Fibroblast of skin of abdomen (primary cell): ENCODE measurements at places on chromosomes 1 and 21.

- DNase-seq, result no peak
Measured at GRCh38 chr1:86960548-86960947, 46.1 kb downstream of the HS2ST1 start.

GRCh38 chr1:231613419-231614349 is 12.9 kb upstream of the DISC1 start:
- no peak for DNase-seq

GRCh38 chr21:25420831-25421230 is 186.4 kb downstream of the MRPL39 start:
- no peak for DNase-seq

DNA sequence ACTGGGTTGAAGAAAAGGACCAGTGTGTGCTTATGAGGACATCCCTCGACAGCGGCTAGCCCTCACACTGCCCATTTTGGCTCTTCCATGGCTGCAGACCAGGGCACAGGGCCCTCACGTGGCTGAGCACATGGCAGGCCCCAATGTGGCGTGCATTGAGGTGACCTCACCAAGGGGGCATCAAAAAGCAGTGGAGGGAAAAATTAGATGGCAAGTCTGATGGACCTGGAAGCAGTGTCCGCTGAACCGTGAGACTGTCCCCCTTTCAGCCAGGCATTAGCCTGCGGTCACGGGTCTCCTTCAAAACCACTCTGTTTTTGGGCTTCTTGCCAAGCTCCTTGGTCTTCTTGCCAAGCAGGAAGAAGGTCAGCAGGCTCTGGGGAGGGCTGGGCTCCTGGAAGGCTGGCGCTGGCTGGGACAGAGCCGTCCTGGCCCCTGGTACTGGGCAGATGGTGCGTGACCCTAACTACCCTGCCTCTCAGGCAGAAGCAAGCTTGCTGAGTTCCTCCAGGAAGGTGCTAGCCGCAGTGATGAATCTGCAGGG is 30.8 kb downstream of the TRIM67 start:
- no peak for DNase-seq

DNA sequence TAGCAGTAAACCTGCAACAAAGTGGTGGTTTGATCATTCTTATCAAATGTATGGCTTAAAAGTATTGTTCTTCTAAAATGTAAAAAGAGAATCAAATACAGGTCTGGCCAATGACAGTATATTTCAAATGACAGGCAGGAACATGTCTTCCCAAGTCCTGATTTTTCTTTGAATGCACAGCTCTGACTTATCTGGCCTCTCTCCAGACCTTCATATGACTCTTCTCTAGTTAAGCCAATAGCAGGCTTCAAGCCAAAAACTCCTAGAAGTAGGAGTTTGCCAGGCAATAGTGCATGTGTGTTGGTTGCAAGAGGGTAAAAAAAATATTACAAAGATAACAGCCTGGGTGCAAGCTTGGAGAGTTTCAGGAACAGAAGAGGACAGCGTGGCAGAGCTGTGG is 345.5 kb downstream of the SMYD3 start:
- peak; percentile 79 for DNase-seq

DNA sequence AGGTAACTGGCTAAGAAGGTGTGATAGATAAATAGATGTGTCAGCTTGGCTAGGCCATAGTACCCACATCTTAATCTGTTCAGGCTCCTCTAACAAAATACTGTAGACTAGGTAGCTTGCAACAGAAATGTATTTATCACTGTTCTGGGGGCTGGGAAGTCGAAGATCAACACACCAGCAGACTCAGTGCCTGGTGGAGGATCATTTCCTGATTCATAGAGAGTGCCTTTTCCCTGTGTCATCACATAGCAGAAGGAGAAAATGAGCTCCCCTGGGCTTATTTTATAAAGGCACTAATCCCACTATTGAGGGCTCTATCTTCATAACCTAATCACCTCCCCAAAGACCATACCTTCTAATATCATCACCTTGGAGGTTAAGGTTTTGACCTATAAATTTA is 532.7 kb upstream of the OLFM3 start:
- no peak for DNase-seq

- DNase-seq, result no peak
Measured at GRCh38 chr21:22046576-22046975, 1048.4 kb downstream of the NCAM2 start.

- DNase-seq, result no peak
Measured at GRCh38 chr1:66050123-66050522, 257.4 kb downstream of the PDE4B start.

DNA sequence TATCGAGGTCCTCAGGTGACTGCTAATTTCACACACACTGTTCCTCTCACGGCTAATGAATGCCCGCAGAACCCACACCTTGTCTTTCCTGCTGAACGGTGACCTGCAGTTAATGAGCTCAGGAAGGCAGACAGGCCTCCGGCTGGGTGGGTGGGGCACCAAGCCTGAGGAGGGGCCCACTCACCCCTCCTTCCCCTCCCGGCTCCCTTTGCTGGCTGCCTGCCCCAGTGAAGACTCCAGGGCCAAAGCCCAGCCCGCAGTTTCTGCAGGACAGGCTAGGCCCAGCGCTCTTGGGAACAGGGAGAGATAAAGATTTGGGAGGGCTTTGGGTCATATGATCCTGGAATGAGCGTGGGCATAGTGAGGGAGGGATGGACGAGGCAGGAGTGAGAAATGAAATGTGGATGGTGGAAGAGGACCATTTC is 26.4 kb downstream of the FOXO6 start:
- peak; percentile 49 for DNase-seq

DNA sequence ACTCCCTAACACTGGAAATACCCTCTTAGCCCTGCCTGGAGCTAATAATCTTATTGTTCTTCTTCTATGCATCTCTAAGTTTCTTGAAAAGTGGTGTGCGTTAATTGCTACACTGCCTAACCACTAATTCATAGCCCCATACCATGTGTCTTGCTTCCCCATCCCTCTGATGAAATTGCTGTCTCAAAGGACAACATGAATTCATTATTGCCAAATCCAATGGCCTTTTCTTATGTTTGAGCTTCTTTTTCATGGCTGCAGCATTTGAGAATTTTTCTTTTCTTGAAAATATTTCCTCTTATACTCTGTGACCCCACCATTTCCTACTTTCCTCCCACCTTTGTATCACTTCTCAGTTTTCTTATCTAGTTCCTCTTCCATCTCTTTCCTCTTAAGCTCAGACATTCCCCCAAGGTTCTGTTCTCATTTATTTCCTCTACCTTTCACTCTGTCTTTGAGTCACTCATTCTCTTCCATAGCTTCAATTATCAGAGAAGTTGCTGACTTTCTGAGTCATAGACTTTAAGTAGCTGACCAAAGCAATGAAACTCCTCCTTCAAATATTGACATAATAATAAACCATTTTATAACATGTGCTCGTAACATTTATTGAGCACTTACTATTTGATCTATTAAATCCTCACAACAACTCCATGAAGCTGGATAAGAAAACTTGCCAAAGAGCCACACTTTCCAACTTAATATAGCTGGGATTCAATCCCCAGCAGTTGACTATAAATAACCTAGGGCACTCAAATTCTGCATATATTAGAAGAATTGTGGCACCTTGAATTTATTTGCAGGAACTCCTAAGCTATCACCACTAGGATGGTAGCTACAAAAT is 35.5 kb upstream of the ATP6V1G3 start:
- DNase-seq, result no peak

- DNase-seq, result peak; percentile 99
Measured at GRCh38 chr21:45228171-45228641, 59.5 kb downstream of the POFUT2 start.

DNA sequence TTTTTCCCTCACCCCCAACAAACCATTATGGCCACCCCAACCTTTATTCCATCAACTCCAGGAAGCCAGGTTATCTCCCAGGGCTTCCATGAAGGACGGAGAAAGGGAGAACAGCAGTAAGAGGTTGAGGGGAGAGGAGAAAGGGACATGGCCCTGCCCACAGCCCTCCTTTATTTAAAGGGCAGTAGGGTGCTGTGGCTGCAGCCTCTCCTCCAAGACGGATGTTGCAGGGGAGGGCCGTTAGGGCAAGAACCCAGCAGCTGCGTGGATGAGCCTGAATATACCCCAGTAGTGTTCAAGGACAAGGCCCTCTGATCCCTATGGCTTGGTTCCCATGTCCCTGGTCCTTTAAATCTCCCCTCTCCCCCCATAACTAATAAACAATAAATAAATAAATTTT is 5.9 kb downstream of the RXFP4 start:
- DNase-seq, result no peak

DNA sequence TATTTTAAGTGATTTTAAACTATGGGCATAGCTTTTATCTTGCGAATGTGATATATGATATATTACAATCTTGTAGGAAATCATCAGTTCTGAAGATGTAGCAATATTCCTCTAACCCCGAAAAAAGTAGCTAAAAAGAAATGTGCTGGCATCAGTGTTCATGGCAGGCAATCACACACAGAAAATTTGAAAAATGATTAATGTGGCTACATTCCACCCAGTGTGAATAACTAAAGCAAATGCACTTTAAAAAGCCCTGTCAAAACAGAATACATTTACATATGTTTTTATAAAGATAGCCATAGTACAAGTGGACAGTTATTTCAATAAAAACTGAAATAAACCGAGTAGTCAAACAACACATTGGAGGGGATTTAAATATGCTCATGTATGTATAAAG is 260.2 kb downstream of the HHAT start:
- peak; percentile 48 for DNase-seq

- DNase-seq, result no peak
Measured at GRCh38 chr21:42279888-42280287, 35.3 kb downstream of the TFF3 start.

GRCh38 chr1:9420835-9421532 is 118.3 kb upstream of the SLC25A33 start:
- DNase-seq, result no peak

- peak; percentile 49 for DNase-seq
Measured at GRCh38 chr1:209266590-209267205, 316.8 kb upstream of the CAMK1G start.

GRCh38 chr1:119331915-119332314 is 36.7 kb upstream of the HAO2 start:
- no peak for DNase-seq

GRCh38 chr1:155002464-155003226 is at the start of gene ZBTB7B:
Gene ZBTB7B (plus strand): TSS chr1:155002802. CDS start chr1:155014661, 11,859 bp downstream.
- DNase-seq, result no peak

GRCh38 chr21:15743593-15743992 is 13.8 kb downstream of the USP25 start:
- DNase-seq, result no peak

DNA sequence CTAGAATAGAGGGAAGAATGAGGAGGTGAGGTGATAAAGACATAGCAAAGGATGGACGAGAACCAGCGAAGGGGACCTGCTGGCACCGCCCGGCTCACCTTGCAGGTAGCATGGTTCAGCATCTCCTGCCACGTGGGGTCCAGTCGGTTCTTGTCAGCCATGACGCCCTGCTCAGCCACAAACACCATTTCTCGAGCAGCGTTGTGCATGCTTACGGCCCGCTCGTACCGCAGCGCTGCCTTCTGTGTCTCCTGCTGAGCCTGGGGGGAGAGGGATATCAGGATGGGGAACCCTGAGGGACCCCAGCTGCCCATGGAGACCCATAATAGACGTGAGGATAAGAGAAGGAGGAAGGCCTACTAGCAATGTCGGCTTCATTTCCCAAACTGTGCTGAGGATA is 11.4 kb downstream of the SH3BP5L start:
- DNase-seq, result no peak

DNA sequence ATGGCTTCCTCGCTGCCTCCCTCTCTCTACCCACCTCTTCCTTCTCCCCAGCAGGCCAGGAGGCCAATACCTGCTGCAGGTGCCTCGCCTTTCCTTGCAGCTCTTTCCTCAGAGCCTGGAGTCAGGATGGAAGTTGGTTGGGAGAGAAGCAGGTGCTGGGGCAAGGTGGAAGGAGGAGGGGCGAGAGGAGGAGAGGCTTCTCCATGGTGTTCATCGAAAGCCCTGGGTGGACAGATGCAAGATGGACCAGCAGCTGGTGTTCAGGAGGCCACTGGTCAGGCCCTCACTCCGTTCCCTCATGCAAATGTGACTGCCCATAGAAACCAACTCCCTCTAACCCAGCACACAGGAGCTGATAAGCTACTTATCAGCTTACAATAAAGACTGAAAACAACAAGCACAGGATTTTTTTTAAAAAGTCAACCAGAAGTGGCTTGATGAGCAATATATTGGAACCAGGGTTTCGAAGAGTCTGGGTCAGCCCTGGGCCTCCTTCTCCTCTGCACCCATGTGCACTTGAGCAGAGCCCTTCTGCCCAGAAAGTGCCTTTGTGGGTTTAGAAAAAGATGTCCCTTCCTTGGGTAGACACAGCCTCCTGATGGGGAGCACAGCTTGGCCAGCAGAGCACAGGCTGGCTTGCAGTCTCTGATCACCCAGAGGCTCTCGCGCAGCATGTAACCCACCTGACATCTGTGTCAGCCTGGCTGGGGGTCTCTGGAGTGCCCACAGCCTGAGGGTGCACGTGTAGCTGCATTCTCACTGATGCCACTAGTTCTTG is 16.6 kb upstream of the GSTM4 start:
- no peak for DNase-seq

GRCh38 chr1:223721658-223722607 is 9.6 kb downstream of the CAPN2 start:
- DNase-seq, result no peak

DNA sequence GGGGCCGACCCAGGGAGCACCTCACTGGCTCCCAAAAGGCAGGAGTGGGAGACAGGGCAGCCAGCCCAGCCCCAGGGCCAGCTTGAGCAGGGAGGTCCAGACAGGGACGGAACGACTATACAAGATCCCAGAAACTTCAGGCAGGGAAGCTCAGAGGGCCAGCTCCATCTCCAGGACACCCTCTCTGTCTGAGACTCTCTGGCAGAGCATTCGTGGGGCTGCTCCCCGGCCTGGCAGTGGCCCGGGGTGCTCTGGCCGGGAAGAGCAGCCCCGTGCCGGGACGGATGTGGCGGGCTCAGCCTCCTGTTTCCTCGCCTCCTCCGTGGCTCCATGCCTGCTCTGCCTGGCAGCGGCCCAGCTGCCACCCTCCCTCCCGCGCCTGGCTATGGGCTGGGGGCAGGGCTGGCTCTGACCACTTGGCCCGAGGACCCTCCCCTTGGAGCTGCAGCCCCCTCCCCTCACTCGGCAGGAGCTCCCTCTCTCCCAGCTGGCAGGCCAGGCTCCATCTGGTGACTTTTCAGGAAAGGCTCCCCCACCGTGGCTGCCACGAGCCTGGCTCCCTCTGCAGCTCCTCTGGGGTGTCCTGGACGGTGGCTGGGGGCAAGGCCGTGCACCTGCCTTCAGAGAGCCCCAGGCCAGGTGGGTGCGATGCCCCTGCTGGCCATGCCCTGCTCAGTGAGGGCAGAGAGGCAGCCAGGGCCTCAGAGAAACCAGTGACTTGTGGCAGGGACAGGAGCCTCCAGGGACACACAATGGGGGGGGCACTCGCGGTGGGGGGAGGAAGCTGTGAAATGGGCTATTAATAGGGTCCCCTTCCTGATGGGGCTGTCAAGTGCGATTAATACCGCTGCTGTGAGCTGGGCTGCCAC is 5.6 kb upstream of the PLCH2 start:
- DNase-seq, result no peak

DNA sequence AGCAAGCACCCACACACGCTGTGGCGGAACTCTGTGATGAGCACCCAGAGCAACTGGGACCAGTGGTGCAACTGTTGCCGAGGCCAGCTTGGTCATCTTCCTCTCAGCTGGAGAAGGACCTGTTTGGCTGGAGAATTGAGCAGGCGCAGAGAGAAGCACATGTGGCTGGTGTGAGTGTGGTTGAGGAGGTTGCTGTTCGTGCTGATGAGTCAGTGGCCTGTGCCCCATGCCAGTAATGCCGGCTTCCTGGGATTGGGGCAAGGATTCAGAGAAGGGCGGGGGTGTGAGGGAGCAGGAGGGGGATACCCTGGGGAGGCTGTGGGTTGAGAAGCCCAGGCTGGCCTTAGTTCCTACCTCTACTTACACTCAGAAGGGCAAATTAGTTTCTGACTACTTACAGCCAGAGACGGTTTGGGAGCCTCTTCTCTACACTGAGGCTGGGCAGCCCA is 57.5 kb upstream of the EPS8L3 start:
- DNase-seq, result peak; percentile 80
